GM04504 (cell line): ENCODE measurements at places on chromosomes 7 and 10.

DNA sequence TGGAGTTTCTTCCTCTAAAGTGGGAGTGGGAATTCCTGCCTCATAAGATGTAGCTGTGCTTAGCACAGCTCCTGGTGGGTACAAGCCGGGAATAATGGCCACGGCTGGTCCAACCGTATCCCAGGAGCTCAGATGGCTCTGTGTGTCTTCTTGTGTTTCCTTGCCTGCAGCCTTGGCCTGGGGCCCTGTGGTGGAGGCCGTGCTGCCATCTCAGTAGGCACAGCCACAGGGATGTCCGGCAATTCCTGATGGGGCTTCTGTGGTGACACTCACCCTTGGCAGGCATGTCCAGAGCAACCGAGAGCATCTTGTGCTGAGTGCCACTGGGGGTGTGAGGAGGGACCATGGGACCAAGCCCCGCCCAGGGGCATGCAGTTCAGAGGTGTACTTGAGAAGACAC lies 50.0 kb upstream of the AQP1 start:
- no peak for DNase-seq

DNA sequence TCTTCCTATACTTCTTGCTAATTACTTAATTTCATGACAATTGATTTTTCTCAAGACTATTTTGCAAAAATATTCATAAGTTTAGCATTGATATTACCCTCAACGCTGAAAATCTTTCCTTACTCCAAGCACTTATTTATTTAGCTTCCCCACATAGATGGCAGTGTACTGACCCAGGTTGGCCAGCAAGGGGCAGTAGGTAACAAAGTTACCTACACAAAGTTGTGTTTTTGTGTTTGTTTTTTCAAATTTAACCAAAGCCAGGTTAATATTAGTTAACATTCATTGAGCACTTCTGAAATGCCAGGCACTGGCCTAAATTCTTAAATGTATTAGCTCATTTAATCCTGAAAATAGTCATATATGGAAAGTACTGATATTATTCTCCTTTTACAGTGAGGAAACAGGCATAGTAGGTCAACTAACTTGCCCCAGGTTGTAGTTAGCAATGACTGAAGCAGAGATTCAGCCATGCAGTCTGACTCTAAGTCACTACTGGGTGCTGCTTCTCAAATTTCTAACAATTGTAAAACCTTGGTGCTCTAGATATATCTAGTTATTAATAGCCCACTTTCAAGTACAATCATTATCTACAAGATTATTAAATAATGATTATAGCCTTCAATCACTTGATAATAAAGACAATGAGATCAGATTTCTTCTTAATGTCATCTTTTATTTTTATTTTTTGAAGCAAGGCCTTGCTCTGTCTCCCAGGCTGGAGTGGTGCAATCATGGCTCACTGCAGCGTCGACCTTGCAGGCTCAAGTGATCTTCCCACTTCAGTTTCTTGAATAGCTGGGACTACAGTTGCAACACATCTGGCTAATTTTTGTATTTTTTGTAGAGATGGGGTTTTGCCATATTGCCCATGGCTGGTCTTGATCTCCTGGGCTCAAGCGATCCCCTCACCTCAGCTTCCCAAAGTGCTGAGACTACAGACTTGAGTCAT lies 5.8 kb upstream of the GGCT start:
- no peak for DNase-seq

DNA sequence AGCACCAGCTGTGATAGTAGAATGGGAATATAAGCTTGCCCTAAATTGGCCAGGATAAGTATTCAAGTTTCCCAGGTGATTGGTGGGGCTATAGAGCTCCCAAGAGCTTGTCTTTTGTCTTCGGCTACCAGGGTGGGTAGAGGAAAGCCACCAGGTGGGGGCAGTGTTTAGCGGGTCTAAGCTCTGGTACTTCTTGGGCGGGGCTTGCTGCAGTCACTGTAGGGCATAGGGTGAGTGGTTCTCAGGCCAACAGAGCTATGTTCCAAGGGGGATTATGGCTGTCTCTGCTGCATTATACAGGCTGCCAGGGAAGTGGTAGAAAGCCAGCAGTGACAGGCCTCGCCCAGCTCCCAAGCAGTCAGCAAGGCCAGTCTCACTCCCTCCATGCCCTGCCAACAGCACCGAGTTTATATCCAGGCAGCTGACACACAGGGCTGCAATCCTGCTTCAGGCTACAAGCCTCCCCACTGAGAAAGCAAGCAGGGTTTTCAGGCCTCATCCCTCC lies 110.7 kb downstream of the ZNF467 start:
- DNase-seq = peak; percentile 24

GRCh38 chr7:99786726-99787335 lies 2.8 kb upstream of the CYP3A4 start:
- DNase-seq = no peak

- DNase-seq = no peak
Observed at GRCh38 chr10:35554461-35555056, 50.6 kb upstream of the GJD4 start.

GRCh38 chr10:30755441-30755953 lies 125.9 kb upstream of the LYZL2 start:
- DNase-seq = peak; percentile 47

DNA sequence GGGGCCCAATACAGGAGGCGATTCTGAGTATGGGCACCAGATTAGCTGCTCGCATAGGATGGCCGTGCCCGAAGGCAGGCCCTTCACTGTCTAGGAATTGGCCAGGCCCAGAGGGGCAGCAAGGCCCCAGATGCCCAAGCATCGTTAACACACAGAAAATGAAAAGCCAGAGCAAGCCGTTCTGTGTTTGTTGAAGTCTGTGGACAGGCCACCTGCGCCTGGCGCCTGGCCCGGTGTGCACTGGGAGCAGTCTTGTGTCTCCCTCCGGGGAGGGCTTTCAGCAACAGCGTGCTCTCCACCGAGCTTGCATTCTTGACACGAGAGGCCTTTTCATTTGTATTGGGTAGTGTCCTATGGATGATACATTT lies 34.5 kb upstream of the TTYH3 start:
- DNase-seq = no peak

- DNase-seq = peak; percentile 19
Observed at GRCh38 chr7:95199779-95200558, 124.4 kb downstream of the PON1 start.

DNA sequence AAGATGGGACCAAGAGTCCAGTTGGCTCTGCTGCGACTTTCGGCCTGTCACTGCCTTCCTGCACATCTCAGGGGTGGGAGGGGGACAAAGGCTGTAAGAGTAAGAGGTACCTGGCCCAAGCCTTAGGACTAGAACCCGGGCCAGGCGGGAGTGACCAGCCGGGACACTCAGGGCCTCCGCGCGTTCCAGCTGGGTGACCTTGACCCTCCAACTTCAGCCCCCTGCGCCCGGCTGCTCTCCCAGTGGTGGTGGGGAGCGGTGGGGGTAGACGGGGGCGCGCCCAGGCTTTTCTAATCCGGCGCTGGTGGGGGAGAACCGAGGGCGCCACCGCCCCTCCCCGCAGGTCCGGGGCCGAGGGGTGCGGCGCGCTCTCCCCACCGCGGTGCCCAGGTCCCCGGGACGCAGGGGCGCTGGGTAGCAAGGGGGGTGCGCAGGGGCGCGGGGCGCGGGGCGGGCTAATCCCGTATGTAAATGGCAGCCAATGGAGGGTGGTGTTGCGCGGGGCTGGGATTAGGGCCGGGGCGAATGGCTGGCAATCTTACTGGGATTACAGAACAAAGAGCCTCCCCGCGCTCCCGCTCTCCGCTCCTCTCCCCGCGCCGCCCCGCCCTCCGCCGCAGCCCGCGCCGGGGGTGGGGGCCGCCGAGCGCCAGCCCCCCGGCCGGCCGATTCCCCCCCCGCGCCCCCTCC lies at the start of gene GTF2IRD1:
GTF2IRD1 (plus strand) TSS at position 585 of the 690 bp plus-strand sequence. CDS start 54,175 bp downstream, outside the sequence.
- no peak for DNase-seq

GRCh38 chr10:89283936-89284475 lies 17.8 kb upstream of the IFIT2 start:
- DNase-seq = peak; percentile 92

DNA sequence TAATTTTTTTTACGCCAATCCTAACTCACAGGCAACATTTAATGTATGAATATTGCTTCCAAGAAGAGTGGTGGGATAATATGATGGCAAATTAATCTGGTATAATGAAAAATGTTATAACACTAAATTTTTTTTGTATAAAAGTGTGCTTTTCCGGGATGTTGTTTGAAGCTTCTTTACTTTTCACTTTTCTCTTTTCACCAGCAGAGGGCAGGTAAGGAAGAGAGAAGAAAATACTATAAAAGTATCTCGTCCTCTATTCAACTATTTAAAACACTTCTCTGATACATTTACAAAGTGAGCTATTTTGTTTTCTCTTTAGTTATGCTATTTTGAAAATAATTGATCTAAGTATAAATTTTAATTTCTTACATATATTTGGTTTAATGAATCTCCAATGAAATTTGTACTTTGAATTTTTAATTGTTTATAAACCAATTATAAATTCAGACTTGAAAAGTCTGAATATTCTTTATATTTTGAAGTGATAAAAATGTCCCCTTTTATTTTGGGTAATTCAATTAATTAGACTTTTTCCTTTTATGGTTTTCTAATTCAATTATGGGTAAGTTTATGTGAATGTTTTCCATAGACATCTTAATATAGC lies 20.7 kb upstream of the CFTR start:
- DNase-seq = peak; percentile 9
